ENCODE measurements at places on chromosomes 16 and 17.

DNA sequence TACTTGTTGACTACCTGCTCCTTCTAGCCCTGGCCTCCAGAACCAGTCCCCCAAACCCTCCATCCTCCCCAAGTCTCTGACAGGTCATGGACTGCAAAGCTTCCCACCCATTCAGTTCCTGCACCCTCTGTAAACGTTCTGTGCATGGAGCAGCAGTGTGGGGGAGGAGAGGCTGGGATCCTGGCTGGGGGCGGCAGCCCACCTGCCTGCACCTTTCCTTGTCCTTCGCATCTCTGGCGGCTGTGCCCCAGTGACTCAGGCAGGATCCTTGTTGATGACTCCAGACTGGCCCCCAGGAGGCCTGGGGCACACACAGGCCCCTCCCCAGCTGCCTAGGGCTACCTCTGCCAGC, 1.6 kb upstream of the PKMYT1 start:
- no peak for DNase-seq

DNA sequence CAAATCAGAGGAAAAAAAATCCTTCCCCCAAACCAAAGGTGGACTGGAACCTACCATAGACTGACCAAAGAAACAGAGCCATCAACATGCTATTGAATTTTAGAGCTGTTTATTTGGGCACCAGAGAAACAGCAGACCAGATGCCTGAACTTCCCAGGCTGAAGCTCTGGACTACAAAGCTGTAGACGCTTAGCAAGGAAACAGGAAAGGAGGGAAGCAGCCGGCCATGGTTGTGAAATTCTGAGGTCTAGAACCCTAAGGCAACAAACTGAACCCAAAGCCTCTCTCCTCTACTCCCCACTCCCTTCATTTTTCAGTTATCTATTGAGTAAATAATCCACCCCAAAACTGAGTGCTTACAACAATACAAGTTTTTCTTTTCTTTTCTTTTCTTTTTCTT, 45.4 kb upstream of the MEIOC start:
- DNase-seq, result no peak

GRCh38 chr16:61131447-61131846, 904.8 kb downstream of the CDH8 start:
- DNase-seq, result no peak

GRCh38 chr17:76673729-76674128, 30.2 kb upstream of the ST6GALNAC1 start:
- DNase-seq, result no peak

DNA sequence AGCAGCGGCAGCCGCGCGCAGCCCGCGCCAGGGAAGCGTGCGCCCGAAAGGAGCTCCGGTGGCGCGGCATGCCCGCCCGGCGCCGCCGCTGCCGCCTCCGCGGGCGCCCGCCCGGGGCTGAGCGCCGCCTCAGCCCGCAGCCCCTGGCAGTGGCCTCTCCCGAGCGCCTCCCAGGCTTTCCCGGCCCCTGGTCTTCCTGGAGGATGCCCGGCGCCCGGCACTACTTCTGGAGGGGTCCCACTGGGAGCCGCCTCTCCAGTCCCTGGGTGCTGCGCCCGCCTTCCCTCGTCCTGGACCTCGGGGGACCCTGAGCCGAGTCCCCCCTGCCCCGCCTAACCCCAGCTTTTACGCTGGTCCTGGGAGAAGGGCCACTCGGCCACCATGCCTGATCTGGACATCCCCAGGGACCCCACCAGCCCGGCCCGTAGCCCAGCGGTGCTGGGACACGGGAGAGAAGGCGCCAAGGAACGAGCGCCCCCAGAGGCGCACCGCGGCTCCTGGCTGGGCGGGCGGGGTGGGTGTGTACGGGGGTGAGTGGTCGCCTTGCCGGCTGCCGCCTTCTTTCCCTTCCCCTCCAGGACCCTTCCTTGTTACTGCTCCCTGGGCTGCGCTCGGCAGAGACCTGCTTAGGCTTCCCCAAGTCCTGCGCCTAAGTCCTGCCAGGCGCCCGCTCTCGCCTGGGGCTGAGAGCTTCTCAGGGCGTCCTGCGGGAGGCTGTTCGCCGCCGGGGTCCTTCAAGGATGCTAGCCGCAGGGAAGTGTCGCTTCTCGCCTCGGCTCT, 704 bp downstream of the ASIC2 start:
- no peak for DNase-seq

- DNase-seq, result no peak
These were observed 161.5 kb upstream of the ZNF267 start for GRCh38 chr16:31712064-31712540.

- no peak for DNase-seq
These were observed 206.8 kb downstream of the CA10 start for GRCh38 chr17:51951741-51952140.

DNA sequence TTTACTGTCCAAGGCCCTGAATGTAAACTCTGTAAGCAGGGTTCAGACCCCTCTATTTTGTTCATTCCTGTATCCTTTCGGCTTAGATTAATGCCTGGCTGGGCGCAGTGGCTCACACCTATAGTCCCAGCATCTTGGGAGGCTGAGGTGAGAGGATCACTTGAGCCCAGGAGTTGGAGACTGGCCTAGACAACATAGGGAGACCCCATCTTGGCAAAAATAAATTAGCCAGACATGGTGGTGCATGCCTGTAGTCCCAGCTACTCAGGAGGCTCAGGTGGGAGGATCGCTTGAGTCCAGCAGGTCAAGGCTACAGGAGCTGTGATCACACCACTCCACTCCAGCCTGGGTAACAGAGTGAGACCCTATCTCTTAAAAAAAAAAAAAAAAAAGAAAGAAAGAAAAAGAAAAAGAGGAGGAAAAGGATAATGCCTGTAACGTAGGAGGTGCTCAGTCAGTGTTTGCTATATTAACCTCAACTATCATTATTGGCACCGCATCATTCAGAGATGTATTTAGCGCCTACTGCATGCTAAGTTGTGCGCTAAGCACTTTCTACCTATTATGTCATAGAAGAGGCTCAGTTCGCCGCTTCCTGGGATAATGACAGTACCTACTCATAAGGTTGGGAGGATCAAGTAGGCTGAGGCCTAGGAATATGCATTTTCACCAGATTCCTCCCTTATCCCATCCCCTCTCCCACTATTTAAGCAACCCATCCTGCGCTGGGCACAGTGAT, 5.0 kb downstream of the SOCS1 start:
- no peak for DNase-seq

GRCh38 chr16:15417197-15417596, 17.2 kb upstream of the BMERB1 start:
- no peak for DNase-seq

DNA sequence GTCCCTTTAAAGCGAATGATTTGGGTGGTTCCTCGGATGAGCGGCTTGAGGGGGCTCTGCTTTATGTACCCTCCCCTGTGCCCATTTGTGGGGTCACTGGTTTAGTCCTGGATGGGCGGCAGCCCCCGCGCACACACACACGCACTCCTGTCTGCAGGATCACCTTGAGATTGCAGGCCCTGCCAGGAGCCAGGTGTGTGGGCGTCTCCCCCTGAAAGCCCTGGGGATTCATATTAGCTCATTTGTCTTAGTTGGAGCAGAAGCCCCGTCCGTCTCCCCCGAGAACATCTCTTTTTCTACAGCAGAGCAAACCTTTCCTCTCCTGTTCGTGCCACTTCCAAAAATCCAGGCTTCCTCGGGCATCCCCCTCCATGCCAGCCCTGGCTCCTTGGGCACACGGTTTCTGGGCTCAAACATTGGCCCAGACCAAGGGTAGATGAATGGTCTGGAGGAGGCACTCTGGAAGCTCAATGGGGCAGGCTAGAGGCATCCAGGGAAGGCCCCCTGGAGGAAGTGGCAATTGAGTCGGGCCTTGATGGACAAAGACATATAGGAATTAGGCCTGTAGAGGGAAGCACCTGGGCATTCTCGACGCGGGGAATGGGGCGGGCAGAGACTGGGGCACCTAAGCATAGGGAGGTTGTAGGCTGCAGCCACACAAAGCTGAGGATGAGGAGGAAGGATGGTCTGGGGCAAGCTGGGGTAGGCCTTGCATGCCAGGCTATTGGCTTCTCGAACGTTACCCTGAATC, 218.5 kb upstream of the GSE1 start:
- no peak for DNase-seq

GRCh38 chr17:6027342-6028024, 42.7 kb upstream of the WSCD1 start:
- no peak for DNase-seq

DNA sequence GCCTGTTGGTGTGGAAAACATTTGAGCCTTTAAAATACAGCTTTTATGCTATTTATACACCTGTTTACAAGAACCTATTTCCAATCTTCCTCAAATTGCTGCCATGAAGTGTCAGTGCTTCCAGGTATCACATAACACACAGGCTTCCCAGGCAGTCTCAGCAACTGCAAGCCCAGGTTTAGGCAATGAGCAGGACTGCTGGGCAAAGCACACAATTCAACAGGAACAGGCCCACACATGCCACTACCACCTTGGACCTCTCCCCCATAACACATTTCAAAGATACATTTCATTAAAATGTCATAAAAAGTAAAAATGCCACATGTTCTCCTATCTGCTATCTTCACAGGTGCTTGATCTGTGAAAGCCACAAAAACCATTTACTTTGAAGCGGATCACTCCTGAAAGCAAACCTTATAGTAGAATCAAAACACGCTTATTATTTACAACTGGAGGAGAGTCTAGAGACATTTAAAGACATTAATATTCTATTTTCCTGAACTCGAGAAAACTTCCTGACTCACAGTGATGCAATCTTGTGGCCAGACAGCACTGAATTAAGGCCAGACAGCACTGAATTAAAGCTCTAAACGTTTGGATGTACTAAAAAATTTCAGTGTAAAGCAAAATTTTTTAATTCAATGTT, 31.5 kb downstream of the ANKFY1 start:
- no peak for DNase-seq

DNA sequence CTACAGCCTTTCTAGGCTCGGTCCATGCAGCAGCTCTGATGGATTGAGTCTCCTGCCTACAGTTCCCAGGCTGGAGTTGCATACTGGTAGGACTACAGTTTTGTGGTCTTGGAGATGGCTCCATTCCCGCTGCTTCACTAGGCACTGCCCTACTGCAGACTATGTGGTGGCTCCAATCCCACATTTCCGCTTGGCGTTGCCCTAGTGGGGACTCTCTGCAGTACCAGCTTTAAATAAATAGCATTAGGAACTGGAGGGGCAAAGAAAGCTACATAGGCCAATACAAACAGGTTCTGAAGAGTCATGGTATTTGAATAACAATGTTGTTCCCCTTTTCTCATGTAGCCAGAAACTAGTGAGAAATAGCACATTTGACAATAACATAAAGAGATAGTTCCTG, 5.4 kb upstream of the GOSR2 start:
- no peak for DNase-seq

DNA sequence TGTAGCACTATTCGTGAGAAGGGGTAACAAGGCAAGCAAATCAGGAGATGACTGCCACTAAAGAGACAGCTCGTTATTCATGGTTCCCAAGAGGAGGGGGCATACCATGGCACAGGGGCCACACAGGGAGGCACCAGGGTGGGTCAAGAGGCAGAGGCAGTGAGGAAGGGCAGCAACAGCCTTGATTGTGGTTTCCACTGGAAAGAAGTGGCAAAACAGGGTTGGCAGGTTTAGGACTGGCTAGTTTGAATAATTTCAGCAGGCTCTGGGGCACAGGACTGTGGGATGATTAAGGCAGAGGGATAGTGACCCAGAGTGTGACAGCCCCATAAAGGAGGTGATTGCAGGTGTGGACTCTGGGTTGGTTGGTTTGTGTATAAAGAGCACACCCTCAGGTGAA, 188.9 kb downstream of the CBLN1 start:
- no peak for DNase-seq

DNA sequence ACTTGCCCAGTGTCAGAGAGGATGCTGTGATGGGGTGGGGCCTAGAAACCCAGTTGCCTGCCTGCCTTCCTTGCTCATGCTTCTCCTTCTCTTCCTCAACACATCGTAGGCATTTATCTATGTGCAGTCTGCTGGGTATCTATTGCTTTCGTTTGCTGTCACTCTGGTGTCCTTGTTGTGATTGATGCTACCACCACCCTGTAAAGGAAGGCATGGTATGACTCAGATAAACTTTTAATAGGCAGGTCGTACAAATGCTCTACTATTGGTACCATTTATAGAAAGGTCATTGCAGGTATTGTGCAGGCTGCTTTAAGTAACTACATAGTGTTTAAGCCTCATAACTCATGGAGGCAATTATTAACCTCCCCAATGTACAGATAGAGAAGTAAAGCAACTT, 368.9 kb downstream of the UTP18 start:
- no peak for DNase-seq

GRCh38 chr17:33674685-33675084, 381.6 kb upstream of the ASIC2 start:
- no peak for DNase-seq
